NCI-H2081 (cell line): ENCODE measurements at places on chromosomes 12 and 14.

DNA sequence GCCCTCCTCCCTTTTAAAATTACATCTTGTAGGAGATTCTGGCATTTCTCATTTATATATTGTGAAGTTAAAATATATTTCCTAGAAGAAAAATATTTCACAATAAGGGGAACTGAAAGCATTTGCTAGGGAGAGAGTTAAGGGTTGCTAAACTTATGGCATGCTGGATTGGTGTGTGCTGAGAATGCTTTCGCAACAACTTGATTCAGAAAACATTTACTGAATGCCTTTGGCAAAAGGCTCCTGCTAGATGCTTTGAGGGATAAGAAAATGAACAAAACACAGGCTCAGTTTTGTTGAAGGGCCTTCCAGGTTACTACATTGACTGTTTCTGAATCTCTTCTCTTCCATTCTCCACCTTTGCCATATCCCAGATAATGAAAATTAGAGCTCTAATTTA lies 67.5 kb downstream of the DIP2B start:
- no peak for DNase-seq

DNA sequence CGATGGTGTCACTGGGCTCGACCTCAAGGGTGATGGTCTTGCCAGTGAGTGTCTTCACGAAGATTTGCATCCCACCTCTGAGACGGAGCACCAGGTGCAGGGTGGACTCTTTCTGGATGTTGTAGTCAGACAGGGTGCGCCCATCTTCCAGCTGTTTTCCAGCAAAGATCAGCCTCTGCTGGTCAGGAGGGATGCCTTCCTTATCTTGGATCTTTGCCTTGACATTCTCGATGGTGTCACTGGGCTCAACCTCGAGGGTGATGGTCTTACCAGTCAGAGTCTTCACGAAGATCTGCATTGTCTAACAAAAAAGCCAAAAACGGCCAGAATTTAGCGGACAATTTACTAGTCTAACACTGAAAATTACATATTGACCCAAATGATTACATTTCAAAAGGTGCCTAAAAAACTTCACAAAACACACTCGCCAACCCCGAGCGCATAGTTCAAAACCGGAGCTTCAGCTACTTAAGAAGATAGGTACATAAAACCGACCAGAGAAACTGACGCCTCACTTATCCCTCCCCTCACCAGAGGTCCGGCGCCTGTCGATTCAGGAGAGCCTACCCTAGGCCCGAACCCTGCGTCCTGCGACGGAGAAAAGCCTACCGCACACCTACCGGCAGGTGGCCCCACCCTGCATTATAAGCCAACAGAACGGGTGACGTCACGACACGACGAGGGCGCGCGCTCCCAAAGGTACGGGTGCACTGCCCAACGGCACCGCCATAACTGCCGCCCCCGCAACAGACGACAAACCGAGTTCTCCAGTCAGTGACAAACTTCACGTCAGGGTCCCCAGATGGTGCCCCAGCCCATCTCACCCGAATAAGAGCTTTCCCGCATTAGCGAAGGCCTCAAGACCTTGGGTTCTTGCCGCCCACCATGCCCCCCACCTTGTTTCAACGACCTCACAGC lies 717 bp downstream of the UBC start:
- DNase-seq, result no peak

- peak; percentile 22 for DNase-seq
Measured at GRCh38 chr12:4030929-4031702, 157.9 kb upstream of the PARP11 start.

GRCh38 chr14:100074431-100075100 lies 9.3 kb downstream of the EVL start:
- DNase-seq, result no peak

DNA sequence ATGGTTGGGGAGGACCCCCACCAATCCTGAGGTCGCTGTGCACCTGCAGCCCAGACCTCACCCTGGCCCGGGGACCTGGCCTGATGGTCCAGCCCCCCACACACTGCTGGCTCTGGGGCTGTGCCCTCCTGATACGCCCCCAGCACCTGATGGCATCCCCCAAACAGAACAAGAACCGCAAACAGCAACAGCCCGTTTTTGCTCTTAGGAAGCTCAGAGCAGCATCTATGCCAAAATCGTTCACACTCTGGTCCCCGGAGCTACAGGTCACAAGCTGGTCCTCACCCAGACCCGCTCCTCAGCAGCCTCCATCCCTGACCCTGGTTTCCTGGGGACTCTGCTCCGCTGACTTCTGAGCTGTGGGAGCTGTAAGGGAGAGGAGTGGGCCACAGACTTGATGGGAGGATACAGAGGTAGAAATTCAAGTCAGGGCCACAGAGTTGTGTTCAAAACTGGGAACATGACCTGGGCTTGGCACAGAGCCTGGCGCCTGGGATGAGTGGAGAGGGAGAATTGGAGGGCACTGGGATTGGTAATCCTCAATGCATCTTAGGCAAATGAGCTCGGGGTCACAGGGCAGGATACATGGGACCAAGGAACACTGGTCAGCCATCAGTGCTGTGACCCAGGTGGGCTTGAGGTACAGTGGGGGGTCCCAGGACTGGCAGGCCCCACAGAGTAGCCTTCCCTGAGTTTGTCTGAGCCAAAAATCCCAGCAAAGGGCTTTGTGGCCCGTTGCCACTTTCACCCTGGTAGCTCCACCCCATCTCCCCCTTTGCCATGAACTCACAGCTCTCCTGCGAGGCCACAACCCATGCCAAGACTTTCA lies 170.9 kb upstream of the RTL1 start:
- DNase-seq, result no peak

GRCh38 chr12:49990273-49990672 lies 17.5 kb downstream of the AQP6 start:
- no peak for DNase-seq

- peak; percentile 20 for DNase-seq
Measured at GRCh38 chr12:12645485-12645884, 33.8 kb downstream of the CREBL2 start.

GRCh38 chr14:105945896-105946295 lies 419.5 kb downstream of the TMEM121 start:
- no peak for DNase-seq

DNA sequence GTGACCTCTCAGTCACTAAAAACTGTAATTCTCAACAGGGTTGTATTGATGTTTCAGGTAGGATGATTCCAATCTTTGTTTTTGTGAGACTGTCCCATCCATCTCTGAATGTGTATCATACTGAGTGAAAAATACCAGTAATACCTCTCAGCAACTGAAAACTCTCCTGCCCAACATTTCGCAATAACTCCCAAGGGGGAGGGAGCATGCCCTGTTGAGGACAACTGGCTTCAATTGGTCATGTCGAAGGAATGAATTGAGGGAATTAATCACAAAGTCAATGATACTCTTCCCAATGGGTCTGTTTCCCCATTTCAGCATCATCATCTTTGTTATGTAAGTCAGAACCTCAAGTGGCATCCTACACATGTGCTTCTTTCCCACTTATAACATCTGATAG lies 102.4 kb upstream of the E2F7 start:
- DNase-seq, result no peak

- DNase-seq, result no peak
Measured at GRCh38 chr14:70726651-70727375, 82.5 kb downstream of the MAP3K9 start.

DNA sequence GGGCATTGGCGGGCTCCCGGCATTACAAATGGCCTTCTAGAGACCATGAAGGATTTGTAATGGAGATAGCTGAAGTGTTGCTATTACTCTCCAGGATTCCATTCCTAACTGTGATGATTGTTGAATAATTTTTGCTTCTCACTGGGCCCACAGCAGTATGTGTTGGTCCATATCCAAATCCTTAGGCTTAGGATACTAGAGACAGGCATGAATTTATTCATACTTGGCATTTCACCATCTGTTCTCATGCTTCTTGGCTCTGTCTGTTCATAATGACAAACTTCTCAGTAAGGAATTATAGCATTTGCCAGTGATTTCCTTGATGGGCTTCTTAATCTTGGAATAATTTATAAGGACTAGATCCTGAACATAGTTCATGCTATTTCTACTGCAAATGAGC lies 832.9 kb downstream of the C12orf50 start:
- no peak for DNase-seq

GRCh38 chr14:29310757-29311156 lies 544.2 kb downstream of the FOXG1 start:
- DNase-seq, result no peak

DNA sequence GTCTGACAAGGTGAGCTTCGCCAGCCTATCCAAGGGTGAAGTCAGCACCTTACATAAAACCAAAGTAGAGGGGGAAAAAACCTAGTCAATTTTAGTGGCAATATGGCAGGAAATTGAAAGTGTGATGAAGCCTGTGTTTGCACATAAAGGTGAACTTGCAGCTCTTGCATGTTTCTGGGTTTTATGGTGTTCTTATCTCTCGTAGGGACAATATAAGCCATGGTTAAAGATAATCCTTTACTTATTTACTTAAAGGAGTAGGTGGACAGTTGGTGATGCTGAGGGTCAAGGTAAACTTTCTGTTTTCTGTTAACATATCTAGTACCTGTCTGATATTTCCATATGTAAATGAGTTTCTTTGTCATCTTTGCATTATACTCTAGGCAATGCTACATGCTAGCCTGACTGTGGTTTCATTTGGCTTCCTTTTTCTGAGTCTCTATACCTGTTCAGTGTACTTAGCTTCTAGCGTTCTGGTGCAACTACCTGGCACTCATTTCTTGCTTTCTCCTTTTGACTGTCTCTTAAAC lies 32.8 kb downstream of the CCDC91 start:
- DNase-seq, result no peak
